ENCODE measurements at places on chromosomes 11 and 22.

- DNase-seq = peak; percentile 94
These were observed 22.8 kb downstream of the MYH9 start for GRCh38 chr22:36365020-36365411.

- no peak for DNase-seq
These were observed 498.5 kb downstream of the INSC start for GRCh38 chr11:15613251-15613650.

DNA sequence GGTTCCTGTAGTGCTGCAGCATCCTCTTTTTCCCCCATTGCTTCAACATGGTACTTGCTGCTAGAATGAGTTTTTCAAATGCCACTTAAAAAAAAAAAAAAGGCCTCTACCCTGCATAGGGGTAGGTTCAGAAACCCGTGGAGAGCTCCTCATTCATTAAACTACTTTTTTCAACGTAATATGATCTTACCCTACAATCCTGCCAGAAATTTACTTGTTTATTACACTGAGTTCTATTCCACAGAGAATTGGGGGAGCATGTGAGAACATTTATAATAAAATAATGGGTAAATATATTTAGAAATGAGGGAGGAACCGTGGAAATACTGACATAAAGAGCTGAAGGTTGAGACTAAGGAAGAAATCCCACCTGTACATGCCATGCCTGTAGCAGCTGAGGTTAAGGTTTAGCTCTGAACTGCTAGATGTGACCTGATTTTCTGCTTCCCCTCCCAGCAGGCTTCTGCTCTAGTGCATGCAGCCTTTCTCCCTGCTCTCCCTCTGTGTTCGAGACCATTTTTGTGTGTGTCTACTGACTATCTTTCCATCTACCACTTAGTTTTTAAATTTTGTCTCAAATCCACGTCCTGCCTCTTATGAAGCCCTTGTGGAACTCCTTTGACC, 225.7 kb downstream of the DDX10 start:
- no peak for DNase-seq

- no peak for DNase-seq
These were observed 16.8 kb downstream of the LRRC32 start for GRCh38 chr11:76653674-76654284.

GRCh38 chr11:69216647-69217051, 60.9 kb downstream of the SMIM38 start:
- peak; percentile 25 for DNase-seq

DNA sequence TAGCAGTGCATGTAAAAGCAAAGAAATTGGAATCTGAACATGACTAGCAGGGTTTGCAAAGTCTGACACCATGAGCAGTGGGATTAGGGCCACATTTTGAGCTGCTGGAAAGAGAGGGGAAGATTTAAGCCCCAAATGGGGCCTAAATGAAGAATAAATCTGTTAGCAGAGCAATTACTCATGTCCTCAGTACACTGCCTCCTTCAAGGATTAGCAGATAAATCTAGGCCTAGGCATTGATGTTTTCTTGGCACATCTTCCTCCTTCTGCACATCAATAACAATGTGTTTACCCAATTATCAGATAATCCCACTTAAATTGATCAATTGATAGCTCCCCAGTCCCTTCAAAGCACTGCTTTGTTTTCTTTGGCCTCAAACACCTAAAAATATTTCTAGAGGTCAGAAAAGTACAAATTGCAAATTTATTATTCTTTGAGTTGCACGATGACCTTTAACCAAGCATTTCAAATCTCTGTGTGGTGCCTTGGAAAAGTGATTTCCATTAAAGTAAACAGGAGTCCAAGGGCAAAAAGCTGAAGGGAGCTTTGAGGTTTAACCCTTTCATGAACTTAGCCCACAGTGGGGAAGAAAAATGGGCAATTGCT, 514.7 kb upstream of the CHORDC1 start:
- no peak for DNase-seq

- DNase-seq = no peak
These were observed 1.0 kb upstream of the CCKBR start for GRCh38 chr11:6258571-6259081.

DNA sequence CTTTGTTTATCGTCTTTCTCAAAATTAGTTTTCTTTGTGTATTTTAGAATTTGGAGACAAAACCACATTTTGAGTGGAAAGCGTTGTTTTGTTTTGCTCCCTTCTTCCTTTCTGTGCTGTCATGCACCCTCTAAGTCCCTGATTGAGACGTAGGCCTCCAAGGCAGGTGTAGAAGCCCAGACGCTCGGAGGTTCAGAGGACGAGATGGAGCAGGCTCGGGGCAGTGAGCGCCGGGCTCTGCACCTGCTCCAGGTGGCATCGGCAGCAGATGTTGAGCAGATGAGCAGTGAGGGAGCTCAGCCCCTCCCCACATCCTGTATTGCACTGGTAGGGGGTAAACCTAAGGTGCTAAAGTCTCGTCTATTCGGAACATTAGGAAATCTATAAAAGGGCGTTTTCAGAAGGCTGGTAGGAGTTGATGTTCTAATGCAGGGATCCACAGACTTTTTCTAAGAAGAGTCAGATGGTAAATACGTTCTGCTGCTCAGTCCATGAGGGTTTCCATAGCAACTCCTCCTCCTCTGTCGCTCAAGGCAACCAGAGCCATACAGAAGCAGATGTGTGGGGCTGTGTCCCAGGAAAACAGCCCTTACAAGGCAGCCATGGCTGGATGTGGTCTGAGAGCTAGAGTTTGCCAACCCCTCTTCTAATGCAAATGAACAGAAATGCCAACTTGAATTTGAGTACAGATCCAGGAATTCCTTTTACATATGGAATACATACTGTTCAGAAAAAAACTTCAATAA, 724.2 kb downstream of the BRD1 start:
- DNase-seq = no peak

- DNase-seq = no peak
These were observed 17.1 kb downstream of the ZNRF3 start for GRCh38 chr22:28900379-28900925.

DNA sequence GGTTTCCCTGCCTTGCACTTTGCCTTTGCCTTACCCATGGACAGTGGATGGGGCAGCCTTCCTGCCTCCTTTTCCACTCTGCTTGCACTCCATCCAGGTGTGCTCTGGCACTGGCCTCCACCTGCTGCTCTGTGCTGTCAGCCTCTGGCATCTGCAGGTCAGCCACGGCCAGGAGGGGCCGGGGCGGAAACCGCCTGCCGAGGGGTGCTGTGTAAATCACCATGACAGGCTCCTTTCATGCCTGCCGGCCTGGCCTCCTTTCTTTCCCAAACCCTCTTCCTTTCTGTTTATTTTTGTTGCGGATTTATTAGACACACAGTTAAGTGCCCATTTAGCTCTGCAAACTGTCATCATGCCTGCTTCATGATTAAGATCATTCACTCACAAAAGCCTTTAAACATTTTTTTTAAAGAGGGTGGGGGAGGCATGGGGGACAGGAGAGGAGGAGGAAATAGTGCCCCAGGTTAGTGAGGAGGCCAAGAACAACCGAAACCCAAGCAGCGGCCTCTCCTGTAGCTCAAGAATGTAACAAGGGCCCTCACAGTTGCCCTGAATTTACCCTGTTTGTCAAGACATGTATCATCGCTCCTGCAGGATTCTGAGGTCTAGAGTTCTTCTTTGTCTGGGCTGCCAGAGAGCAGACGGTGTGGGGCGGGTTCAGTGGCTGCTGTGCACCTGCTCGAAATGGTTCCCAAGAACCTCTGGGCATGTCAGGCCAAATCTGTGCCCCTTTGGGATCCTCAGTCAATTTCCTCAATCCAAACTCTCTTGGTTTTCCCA, 83.3 kb downstream of the BARX2 start:
- no peak for DNase-seq

DNA sequence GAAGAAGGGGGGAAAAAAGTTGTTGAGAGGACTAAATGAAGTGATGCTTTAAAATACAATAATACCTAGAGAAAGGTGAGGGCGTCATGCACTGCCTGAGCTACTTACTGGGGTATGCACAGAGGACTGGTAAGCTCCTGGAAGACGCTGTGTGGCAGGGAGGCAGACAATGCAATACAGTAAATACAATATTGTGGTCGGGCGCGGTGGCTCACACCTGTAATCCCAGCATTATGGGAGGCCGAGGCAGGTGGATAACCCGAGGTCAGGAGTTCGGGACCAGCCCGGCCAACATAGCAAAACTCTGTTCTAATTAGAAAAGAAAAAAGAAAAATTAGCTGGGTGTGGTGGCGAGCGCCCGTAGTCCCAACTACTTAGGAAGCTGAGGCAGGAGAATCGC, 683 bp upstream of the SYTL2 start:
- DNase-seq = no peak

GRCh38 chr11:128734832-128735224, 41.0 kb downstream of the FLI1 start:
- DNase-seq = no peak

DNA sequence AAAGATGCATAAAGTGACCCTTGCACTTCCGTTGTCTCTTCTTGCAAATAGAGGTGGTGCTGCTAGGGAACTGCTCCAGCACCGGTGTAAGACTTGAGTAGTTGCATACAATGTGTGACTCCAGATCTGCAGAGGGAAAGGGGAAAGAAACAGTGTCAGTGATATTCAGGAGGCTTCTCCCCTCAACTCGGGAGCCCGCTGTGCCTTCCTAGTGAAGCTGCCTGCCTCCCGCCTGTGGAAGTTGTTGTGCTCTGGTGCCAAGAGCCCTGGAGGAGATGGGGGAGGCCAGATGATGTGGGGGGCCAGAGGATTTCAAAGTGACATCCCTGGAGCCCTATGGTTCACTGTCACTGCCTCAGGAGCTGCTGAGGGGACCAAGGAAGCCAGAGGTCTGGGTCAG, 30.4 kb downstream of the RELT start:
- DNase-seq = no peak

DNA sequence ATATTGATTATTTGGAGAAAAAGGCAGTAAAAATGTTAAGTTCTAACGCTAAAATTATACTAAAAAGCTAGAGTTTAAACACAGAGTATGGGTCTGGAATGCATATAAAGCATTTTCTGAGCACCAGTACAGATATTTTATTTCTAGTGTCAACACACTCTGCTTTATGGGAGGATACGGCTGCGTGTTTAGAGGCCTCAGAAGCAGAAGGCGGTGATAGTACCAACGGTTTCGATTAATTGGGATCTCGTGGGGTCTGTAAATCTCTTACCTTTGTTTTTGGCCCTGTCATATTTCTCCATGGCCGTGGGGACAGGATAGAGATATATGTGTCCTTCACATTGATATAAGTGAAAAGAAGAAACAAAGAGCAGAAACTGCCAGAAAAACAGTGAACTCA, 206.8 kb upstream of the NTM start:
- no peak for DNase-seq

DNA sequence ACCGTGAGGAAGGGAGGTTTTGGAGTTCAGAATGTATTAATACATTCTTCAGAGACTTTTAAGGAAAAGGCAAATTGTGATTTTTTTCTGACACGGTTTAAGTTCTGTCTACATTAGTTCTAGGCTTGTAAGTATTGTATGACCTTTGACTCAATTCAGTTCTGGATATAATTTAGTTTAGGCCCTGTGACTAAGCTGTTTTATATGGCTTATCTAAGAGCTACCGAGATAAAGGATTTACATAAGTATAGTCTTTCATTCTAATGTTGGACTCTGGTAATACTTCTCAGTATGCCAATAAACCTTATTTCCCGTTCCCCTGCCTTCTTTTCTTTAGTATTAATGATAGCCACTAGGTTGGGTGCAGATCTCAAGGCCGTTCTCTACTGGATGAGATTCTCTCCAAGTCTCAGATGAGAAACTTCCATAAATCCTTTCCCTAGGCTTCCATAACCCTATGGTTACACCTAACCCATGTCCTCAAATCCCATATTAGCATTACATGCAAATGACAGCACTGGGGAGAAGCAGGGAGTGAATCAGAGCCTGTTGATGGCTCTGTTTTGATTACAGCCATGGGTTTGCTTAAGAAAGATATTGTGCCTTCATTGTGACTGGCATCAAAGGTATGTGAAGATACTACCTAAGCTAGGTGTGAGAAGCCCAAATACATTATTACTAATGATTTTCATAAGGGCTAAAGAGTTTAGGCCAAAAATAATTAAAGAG, 38.7 kb downstream of the BARX2 start:
- DNase-seq = no peak

- peak; percentile 86 for DNase-seq
These were observed 12.3 kb downstream of the STARD10 start for GRCh38 chr11:72781313-72782080.

DNA sequence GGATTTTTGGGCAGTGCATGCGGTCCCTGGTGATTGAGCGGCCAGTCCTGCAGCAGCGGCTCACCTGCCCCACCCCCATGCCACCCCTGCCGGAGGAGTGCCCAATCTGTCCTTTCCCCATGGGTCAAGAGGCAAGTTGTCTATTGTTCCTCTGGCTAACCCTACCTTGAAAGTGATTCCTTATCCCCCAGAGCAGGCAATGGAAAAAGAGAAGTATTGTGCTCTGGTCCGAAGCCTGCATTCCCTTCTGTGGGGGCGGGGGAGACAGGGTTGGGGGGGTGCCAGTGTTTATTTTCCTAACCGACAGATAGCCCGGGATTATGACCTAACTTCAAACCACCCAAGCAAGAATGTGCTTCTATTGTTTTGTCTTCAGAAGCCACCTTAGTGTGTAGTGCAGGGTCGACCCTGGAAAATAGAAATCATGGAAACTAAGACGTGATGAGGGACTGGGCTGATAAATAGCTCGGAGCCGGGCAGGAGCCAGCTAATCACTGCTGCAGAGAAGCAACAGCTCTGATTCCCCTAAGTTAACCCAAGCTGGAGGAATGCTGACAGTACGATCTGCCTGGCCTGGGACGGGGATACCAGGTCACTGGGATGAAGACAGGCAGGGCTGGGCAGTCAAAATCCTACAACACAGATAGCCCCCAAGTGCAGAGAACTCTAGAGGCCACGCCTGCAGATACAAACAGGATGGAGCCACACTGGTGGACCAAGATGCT, 38.7 kb upstream of the ATXN10 start:
- no peak for DNase-seq

DNA sequence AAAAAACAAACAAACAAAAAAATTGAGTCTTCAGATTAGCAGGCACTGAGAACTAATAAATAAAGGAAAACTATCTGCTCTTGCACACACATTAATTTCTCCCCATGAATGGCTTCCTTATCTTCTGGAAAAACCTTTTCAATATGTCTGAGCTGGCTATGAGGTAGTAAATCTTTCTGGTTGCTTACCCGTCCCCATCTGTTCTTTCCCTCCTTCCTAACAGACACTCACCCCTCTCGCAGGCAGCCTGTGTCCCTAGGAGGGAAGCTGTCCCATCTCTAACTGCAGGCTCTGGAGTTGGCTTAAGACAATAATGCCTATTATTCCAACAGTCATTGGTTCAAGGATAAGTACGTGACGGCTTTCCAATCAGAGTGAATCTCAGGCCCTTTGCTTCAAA, 8.2 kb upstream of the SCUBE2 start:
- no peak for DNase-seq

- peak; percentile 88 for DNase-seq
These were observed 90.6 kb downstream of the RPS6KA4 start for GRCh38 chr11:64449381-64450167.

GRCh38 chr11:34480314-34480713, 33.3 kb downstream of the ELF5 start:
- DNase-seq = no peak

DNA sequence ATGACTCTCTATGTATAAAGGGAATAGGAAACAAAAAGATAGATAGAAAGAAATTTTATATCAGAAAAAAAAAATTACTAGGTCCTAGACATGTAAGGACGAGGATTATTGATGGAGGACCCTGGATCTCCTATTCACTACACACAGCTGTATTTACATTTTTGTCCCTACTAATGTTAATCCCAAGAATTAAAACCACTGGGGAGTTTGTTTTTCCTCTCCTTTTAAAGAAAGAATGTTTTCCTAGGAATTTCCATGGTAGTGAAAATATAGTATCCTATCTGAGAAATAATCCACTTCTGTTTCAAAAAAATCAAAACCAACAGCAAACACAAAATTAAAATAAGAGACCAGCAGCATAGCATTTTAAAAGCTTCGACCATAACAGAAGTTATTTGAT, 41.1 kb downstream of the PDGFD start:
- DNase-seq = no peak
